ENCODE measurements at places on chromosomes 7 and 10.
A peak's percentile ranks its signal among the peaks of the same experiment; 100 is the strongest.

- no peak for DNase-seq
Observed at GRCh38 chr10:70985824-70986622, 97.7 kb upstream of the PCBD1 start.

DNA sequence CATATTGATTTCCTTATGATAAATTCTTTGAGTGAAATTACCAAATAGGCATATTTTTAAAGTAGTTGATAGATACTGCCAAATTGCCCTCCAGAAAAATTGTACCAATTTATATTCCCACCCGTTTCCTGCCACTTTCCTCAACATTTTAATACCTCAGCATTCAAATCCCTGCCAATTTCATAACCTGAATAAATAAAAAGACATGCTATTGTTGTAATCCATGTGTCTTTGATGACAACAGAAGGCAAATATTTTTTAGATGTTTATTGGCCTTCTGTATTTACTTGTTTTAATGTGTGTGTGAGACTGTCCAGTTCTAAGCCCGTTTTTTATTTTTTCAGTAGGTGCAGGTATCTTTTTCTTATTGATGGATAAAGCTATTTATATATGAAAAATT lies 71.7 kb downstream of the TEX36 start:
- DNase-seq = no peak

GRCh38 chr10:117131376-117132327 lies 6.4 kb downstream of the VAX1 start:
- peak; percentile 47 for DNase-seq

DNA sequence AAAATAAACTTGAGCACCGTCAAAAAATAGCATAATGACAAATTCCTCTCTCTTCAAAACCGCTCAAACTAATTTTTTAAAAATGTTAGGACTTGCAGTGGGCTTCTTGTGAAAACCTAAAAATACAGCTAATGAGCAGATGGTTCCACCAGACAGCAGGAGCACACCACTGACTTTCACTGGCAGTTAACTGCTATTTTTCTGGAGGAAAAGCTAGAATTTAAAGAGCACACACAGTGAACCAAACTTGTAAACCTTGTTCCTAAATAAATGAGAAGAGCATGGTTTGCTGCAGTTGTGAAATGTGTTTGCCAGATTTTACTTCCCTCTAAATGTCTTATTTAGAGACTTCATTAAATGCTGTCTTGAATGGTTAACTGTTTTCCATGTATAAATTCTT lies 143.9 kb downstream of the RAPGEF5 start:
- DNase-seq = no peak

- DNase-seq = no peak
Observed at GRCh38 chr10:77506517-77507200, 130.9 kb downstream of the KCNMA1 start.

DNA sequence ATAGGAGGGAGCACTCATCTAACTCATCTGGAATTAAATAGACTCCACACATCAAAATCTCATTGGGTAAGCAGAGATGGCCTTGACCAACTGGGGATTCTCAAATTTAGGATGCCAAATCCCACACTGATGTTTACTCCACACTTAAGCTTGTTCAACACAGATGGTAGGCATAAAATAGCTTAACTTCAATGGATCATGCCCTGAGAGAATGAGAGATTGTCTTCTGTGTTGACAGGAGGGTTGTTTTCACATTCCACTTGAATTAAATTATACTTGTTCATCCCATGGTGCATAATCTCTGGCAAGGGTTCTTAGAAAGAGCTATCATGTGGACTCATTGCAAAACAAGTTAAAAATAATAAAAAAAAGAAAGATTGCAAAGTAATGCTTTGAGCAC lies 391.4 kb downstream of the PLXDC2 start:
- DNase-seq = no peak

- DNase-seq = no peak
Observed at GRCh38 chr7:157291404-157292080, 45.3 kb upstream of the DNAJB6 start.

- no peak for DNase-seq
Observed at GRCh38 chr10:3494838-3495230, 290.2 kb downstream of the KLF6 start.
